Stimulated activated CD4-positive, alpha-beta T cell treated with anti-CD3 and anti-CD28 coated beads, TNF-alpha, amount 100 ng/mL, for 24 hours (primary cell): ENCODE measurements at places on chromosomes 1 and 21.

GRCh38 chr1:159949981-159950381 lies 4.1 kb downstream of the SLAMF9 start:
- DNase-seq = no peak

DNA sequence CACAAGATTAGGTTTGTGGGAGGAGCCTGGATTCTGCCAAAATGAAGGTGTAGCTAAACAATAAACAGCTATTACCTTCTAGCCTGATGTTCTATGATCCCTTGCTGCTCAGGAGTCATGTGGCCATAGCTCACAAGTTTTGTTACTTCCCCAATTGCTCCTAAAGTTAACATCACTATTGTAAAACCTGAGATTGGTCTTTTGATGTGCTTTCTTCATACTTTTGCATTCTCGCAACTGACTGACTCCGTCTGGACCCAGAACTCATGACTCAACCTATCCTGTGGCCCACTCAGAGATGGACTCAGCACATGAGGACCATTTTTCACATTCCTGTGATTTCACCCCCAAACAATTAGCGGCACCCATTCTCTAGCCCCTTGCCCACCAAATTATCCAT lies 69.1 kb downstream of the PTGS2 start:
- DNase-seq = no peak

GRCh38 chr1:169999761-170000160 lies 74.7 kb downstream of the KIFAP3 start:
- DNase-seq = no peak

GRCh38 chr1:239361403-239361802 lies 25.0 kb upstream of the CHRM3 start:
- DNase-seq = no peak

DNA sequence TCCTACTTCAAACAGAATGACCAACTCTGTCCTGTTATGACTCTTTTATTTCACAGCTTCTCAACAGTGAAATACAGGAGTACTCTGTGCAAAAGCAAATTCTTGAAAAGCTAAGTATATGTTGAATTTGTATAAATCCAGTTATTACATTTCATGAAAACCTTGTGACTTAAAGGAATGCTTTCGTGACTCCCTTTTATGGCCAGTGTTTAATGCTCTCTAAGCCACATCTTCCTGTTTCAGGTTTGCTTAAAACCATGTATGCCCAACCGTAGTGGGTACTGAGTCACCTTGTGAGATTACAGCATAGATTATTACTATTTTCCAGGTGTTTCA lies 40.2 kb upstream of the KIF1B start:
- DNase-seq = no peak

GRCh38 chr1:10713614-10714013 lies 82.8 kb downstream of the CASZ1 start:
- no peak for DNase-seq

DNA sequence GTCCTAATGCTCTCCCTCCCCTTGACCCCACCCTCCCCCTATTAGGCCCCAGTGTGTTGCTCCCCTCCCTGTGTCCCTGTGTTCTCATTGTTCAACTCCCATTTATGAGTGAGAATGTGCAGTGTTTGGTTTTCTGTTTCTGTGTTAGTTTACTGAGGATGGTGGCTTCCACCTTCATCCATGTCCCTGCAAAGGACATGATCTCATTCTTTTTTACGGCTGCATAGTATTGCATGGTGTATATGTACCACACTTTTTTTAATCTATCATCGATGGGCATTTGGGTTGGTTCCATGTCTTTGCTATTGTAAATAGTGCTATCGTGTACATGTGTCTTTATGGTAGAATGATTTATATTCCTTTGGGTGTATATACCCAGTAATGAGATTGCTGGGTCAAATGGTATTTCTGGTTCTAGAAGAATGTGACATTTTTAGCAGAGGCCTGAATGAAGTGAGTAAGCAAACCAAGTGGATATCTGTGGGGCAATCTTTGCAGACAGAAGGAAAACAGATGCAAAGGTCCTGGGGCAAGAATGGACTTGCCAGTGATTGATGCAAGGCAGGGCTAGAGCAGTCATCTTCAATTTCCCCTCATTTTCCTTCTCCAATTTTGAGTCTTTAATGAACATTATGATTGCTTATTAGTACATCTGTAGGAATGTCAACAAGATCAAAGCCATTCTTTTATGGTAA lies 50.2 kb downstream of the UBE4B start:
- DNase-seq = no peak

DNA sequence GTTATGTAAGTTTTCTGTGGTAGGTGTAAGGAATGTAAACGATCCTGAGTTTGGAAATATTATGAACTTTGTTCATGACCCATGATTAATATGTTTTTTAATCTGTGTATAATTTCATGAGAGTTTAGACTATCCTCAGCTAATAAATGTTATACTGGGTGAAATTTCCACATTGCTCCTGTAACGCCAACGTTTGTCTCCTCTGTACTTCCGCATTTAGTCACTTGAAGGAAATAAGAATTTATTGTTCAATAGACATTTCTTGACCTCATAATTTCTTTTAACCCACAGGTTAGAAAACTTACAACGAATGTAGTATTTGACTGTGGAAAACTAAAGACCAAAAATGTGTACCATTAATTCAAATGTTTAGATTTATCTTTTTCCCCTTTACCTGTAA lies 876 bp downstream of the KCNJ15 start:
- no peak for DNase-seq

- DNase-seq = no peak
These were observed 7.8 kb upstream of the MUTYH start for GRCh38 chr1:45348020-45348419.

DNA sequence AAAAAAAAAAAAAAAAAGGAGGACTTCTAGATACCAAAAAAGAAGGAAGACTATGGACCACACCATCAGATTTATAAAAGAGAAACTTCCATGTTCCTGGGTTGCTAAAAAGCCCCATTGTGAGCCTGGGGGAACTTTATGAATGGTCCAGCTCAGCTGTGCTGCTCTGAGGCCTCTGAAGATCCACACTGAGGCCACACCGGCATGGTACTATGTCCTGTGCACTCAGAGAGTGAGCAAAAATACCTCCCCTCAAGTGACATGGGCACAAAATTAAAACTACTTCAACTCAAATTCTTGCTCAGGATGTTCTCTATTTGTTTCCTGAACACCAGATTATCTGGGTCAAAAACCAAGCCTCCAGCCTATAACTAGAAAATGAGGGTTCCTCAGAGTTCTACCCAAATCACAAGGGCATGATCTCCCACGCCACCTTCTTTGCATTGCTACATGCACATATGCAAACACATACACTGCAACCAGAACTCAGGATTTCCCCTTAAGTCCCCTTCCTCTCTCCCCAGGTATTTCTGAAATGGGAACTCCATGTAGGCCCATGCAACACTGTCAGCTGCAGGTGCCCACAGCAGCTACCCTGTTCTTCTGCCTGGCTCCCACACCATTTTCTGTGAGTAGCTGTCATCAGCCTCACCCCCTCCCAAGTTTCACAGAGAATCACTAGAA lies 94.4 kb downstream of the SH3GLB1 start:
- DNase-seq = no peak

- DNase-seq = no peak
These were observed 1.1 kb downstream of the TOR3A start for GRCh38 chr1:179082999-179083335.

GRCh38 chr1:32028746-32029145 lies 15.1 kb downstream of the KHDRBS1 start:
- no peak for DNase-seq

GRCh38 chr1:206463137-206463536 lies 7.1 kb upstream of the IKBKE start:
- DNase-seq = no peak

DNA sequence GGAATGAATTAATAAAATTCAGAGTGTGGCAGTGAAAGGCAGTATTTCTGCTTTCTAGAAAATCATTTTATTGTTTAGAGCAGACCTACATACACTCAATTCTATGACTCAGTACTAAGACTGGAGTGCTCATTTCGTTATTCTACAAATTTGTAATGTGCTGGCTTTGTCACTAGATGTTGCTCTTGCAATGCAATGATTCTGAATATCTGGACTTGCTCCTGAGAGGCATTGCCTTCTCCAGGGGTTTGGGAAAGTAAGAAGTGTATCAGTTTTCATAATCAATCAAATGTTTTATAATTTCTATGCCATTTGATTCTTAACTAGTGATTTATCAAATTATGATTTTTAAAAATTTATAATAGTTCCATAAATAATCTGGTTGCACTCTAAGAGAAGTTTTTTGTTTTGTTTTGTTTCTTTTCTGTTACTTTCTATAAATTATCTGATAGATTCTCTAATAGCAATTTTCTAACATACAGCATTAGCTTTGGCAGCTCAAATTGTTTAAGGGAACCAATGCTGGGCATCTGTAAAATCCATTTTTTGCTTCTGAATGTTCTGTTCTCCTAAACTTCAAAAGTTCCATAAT lies 280.5 kb upstream of the SGIP1 start:
- DNase-seq = no peak

GRCh38 chr21:17269760-17270159 lies 243.1 kb upstream of the CXADR start:
- DNase-seq = no peak

DNA sequence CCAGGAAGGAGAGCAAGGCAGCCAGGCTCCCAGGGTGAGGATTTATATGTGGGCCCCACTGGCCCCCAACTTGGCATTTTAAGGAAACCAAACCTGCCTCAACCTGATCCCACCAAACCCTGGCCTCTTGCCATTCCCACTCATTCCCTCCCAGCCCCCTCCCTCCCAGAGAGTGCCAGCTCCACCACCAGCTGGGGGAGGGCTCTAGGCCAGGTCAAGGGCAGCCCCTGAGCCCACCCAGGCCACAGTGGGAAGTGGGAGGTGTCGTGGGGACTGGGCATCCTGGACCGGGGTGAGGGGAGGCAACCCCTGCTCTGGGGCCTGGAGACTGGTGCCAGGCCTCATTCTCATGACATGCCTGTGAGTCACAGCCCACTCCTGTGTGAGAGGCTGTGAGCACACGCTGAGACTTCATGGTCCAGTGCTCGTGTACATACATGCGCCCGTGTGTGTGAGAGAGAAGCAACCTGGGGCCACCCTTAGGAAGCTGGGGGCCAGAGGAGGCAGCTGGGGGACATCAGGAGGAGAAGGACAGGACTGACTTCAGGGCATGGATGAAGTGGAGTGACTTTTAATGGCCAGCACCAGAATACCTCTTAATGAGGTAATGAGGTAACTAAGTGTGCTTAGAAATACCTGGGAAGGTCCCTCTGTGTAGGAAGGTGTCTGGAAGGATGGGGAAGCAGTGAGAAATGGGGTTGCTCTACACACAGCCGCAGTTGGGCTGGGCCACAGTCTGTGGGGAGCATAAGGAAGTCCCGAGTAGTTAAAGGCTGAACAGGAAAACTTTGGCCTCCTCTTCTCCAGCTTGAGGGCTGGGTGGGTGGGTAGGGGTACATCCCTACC lies at the start of gene S100A2:
Gene S100A2 (minus strand): TSS at position 316 of the 846 bp plus-strand sequence. CDS start 1,967 bp downstream, outside the sequence.
- peak; percentile 47 for DNase-seq

GRCh38 chr1:14082331-14082730 lies 382.3 kb downstream of the PRDM2 start:
- no peak for DNase-seq

DNA sequence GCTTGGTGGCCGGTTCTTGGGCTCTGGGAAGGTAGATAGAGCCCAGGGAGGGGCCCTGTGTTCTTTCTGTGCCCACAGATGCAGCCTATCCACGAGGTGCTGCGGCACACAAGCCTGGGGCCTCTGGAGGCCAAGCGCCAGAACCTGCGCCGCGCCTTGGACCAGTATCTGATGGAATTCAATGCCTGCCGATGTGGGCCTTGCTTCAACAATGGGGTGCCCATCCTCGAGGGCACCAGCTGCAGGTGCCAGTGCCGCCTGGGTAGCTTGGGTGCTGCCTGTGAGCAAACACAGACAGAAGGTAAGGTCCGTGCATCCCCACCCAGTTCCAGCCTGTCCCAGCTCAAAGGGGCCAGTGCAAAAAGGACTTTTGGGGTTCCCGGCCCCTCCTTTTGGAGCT lies 53.5 kb downstream of the C8B start:
- DNase-seq = no peak

GRCh38 chr1:204711103-204711946 lies 25.8 kb upstream of the LRRN2 start:
- no peak for DNase-seq

GRCh38 chr1:227926216-227926791 lies 21.4 kb downstream of the WNT9A start:
- no peak for DNase-seq

DNA sequence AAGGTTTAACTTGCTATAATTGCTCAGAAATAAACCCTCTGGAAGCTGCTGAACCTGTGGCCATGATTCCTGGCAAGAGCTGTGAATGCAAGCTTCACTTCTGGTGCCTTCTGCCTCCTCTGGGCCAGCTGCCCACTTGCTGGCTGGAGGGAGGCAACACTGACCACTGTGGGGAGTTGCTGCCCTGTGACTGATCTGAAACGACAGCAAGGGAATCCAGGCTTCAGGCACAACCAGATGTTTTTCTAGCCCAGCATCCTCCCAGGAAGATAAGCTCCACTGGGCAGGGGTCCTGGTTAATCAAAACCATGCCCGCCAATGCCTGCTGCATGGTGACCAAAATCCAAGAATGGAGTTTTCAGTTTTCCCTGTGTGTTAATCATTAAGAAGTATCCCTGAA lies 180.0 kb upstream of the HMGB4 start:
- DNase-seq = no peak

DNA sequence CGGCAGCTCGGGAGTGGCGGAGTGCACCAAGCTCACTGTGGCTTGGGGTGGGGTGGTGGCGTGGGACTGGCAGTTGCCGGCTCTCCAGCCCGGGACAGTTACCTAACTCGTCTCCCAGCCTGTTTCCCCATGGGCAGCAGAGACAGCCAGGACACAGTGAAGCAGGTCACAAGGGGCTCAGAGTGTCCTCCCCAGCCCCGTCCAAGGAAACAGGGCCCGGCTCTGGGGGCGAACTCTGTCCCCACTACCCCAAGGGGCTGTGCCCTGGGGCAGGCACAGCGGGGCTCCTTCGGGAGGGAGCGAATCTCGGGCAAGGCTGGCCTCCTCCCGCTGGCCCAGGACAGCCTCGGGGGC lies 759 bp downstream of the GPR157 start:
- no peak for DNase-seq

GRCh38 chr1:23168079-23168444 lies 594 bp downstream of the LUZP1 start:
- no peak for DNase-seq

DNA sequence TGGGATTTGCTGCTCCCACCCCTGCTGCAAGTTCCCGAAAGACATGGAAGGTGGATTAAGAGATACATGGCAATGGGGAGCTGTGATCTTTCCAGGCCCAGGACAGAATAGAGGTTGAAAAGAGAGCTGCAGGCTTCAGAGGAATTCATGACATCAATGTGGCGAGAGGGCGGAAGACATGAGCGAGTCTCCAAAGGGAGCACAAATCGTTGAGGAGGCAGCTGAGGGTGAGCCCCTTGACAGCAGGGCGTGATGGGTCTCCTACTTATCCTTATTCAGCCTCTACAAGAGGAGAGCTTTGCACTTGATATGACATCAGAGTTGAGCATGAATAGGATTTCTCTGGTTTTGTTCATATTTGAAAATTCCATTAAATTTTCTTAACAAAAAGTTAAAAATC lies 45.5 kb upstream of the TACSTD2 start:
- DNase-seq = no peak

DNA sequence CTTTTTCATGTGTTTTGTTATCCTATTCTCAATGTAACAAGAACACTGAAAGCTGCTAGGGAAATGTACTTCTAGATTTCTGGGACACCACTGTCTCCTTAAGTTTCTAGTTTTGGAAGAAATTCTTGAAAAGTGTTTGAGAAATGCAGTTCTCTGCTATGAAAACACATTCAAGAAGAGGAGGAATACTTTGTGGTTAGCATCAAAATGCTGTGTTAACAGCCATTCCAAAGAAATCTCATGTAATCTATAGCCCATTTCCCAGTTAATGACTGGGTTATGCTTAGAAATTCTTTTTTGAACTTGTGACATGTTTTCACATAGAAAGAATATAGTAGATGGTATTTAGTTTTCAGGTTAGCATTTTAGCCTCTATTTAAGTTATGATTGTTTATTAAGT lies 6.0 kb downstream of the RAVER2 start:
- no peak for DNase-seq
